ENCODE measurements at places on chromosomes 7 and 10.

- DNase-seq = peak; percentile 42
Measured at GRCh38 chr10:114541081-114541796, 116.8 kb downstream of the ABLIM1 start.

DNA sequence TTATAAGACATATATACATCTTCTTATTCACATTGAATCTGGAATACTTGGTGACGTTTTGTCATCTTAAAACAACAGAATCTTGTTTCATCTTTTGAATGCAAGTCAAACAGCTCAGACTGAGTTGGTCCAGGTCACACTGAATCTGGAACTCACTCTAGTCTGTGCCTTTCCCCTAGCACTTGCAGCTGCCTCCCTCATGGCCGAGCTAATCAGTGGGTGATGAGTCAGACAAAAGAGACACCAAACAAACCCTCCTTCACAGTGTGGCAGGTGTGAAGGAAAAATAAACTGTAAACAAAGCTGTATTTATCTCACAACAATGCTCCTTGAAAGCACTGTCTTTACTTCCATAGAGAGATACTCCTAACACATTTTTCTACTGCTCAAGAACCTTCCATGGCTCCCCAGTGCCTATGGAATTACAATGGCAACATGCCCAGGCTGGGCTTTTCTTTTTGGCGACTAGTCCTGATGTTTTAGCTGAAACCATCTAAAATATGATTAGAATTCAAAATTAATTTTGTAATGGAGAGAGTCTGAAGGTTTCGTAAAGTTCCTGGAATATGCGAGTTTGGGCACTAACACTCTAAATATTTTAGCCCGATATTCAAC, 140.0 kb downstream of the ZNF365 start:
- DNase-seq = no peak

GRCh38 chr10:62903828-62904227, 87.7 kb upstream of the EGR2 start:
- DNase-seq = no peak

DNA sequence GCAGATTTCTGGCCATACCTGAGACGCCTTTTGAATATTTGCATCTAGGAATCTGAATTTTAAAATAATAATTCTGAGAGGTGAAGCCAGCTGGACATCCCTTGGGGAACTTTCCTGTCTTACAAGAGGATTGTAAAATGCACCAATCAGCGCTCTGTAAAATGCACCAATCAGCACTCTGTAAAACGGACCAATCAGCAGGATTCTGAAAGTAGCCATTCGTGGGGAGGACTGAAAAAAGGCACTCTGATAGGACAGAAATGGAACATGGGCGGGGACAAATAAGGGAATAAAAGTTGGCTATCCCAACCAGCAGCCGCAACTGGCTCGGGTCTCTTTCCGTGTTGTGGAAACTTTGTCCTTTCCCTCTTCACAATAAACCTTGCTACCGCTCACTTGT, 9.9 kb downstream of the PPIF start:
- DNase-seq = no peak

DNA sequence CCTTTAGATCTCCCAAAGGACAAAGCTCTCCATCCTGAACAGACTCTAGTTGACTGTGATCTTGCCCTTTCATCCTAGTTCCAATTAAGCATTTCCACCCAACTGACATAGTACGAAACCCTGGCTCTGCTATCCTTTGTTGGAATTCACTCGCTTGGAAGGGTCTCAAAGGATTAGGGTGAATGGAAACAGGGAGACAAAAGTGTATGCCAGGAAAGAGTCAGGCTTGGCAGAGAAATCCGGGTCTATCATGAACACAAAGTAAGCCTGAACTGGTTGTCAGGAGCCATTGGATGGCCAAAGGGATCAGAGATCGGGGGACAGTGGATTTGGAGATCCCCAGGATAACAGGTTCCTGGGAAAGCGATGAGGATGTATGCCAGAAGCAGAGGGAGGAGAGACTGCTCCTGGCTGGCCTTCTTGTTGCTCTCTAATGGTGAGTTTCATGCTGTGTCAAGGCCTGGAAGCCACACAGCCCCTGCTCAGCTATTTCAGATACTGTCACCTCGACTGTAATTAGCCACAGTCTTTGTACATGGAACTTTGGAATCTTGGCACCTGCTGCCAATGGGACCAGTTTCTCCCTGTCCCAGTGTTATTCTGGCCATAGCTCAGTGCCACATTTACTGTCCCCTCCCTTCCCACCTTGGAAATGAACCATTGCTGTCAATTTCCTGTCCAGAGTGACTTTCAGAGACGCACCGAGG, 1168.7 kb upstream of the AUTS2 start:
- DNase-seq = no peak

- no peak for DNase-seq
Measured at GRCh38 chr10:4885162-4885561, 59.2 kb downstream of the AKR1E2 start.

DNA sequence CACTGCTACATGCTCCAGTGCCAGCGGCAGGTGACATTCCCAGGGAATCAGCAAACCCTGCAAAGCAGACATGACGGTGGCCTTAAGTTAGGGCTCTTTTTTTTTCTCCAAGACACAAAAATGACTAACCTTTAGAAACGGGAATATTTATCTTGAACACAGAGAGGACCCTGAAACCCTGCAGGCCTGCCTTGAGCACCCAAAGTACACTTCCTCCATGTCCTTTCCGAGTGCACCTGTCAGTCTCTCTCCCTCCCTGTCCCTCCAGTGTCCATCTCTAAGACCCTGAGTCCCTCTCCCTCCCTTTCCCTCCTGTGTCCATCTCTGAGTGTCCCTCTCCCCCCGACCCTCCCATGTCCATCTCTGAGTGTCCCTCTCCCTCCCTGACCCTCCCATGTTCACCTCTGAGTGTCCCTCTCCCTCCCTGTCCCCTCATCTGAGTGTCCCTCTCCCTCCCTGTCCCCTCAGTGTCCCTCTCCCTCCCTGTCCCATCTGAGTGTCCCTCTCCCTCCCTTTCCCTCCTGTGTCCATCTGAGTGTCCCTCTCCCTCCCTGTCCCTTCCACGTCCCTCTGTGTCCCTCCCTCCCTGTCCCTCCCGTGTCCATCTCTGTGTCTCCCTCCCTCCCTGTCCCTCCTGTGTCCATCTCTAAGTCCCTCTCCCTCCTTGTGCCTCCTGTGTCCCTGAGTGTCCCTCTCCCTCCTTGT, 51.2 kb upstream of the CAMK2B start:
- no peak for DNase-seq

GRCh38 chr10:58950618-58951017, 225.8 kb upstream of the PHYHIPL start:
- no peak for DNase-seq

DNA sequence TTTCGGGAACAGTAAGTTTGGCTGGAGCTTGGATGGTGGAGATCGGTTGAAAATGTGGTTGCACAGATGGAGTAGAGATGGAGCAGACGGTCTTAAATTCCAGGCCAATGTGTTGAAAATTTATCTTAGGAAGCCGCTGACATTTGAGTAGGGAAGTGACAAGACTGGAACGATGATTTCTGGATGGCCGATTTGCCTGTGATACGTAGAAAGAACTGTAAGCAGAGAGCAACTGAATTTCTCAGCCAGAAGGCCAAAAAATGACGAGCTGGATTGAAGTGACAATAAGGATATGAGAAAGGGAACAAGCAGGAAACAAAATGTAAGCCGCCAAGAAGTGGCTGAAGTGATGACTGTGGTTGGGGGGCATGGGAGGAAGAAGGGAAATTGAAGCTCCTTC, 687 bp upstream of the ARMC3 start:
- no peak for DNase-seq

GRCh38 chr10:4557469-4557868, 268.5 kb upstream of the AKR1E2 start:
- DNase-seq = no peak

- no peak for DNase-seq
Measured at GRCh38 chr7:3573151-3573550, 272.1 kb downstream of the SDK1 start.

- no peak for DNase-seq
Measured at GRCh38 chr10:21398563-21399231, 126.8 kb downstream of the SKIDA1 start.

DNA sequence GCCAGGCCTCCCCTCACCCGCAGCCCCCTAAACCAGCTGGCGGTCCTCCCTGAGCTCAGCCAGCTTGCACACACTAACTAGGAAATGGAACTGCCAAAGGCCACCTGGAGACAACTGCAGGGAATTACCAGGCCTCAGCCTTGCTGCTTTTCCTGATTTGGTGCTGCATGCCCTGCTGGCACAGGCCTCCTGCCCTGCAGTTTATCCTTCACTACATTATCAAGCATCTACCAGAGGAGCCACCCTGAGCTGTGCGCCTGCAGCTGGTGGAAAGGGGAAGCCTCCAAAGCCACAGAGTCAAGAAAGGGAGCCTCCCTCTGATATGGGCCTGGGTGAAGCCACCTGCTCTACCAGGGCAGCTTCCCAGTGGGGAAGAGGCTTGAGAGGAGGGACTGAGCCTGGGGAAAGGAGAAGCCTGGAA, 139.8 kb downstream of the GRID1 start:
- no peak for DNase-seq

DNA sequence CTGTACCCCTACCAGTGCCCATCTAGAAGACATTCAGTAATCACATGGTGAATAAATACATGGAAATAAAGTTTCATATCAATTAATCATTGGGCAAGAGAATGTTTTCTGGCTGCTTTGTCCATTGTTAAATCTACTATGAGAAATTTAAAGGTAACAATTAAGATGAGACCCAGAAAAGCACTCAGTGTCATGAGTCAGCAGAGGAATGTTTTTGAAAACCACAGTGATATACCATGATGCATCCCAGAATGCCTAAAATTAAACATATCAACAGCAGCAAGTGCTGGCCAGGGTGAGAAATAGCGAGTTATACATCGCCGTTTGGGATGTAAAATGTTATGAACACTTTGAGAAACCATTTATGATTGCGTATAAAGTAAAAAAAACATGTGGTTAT, 825.3 kb upstream of the C7orf33 start:
- DNase-seq = no peak

GRCh38 chr7:150629347-150629746, 2.8 kb downstream of the GIMAP6 start:
- no peak for DNase-seq

DNA sequence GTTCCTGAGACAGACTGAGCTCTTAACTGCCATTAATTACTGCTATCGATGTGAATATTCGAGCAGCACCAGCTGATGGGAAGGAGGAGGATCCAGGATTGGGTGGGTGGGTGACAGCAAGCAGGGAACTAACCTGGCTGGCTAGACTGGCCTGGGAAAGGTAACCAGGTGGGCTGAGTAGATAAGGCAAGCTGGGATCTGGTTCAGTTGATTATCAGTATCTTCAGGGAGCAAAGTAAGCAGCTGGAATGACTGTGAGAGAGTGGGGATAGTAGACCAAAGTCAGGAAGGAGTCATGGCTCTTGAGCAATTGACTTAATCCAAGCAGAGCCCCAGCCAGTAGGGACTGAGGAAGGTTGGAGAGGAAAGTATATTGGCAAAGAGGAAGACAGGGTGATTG, 46.9 kb upstream of the KMT2E start:
- DNase-seq = no peak

DNA sequence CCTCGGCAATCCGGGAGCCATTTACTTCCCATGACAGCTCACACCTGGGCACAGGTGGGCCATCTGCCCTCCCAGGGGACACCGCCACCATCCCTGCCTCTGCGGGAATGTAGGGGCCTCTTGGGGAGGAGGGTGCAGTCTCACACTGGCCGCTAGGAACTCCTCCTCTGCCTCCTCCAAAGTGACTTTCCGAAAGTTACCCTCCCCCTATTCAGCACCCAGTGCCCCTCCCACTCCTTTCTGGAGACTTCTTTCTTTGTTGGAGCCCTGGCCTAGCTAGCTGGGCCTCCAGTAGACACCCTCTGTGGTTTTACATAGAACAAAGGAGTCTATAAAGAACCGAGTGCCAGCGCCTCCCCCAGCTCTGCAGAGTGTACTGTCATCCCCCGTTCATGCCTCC, 45.8 kb upstream of the MNX1 start:
- no peak for DNase-seq

DNA sequence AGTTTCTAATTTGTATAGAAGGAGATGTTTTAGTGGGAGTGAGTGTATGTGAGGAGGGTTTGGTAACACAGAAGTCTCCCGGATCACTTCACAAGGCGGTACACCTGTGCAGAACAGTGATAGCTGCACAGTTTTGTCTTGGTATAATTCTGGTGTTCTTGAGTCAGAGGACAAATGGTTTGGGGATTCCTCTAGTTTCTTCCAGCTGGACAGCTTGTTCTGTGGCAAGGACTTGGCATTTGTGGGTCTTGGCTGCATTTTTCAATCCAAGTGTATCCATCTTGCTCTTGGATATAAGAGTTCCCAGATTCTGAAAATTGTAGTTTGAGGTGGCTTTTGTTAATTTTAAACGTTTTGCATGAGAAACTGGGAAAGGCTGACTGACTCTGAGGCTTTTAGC, 135.7 kb downstream of the AHR start:
- no peak for DNase-seq

DNA sequence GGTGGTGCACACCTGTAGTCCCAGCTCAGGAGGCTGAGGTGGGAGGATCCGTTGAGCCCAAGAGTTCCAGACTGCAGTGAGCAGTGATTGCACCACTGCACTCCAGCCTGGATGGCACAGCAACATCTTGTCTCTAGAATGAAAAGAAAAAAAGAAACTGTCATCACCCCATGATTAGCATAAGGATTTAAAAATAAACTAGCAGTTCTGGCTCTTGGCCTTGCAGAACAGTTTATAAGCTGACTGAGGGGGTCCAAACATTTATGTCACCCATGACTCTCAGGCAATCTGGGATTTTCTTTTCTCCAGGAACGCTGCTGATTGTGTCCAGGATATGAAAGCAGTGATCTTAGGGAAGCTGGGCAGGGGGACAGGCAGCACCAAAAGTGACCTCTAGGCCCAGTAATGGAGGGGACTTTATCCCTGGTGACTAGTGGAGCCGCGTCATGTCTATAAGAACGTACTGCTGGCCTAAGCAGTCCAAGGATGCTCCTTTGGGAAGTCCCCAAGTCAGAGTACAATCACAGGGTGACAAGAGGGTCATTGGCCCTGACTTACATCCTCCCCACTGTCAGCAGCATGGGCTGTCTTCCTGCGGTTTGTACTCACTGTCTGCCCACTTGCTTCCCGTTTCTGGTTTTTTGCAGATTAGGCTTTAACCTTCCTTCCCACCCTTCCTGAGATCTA, 177.4 kb downstream of the ARHGAP12 start:
- no peak for DNase-seq

GRCh38 chr10:109861081-109861480, 62.2 kb downstream of the XPNPEP1 start:
- DNase-seq = no peak
